ENCODE measurements at places on chromosomes 7 and 10.

- no peak for DNase-seq
Measured at GRCh38 chr10:93165367-93165766, 91.7 kb downstream of the CYP26A1 start.

- DNase-seq: peak; percentile 74
Measured at GRCh38 chr7:128209229-128210035, 31.6 kb upstream of the LEP start.

GRCh38 chr10:75506930-75507329, 75.5 kb downstream of the LRMDA start:
- no peak for DNase-seq

DNA sequence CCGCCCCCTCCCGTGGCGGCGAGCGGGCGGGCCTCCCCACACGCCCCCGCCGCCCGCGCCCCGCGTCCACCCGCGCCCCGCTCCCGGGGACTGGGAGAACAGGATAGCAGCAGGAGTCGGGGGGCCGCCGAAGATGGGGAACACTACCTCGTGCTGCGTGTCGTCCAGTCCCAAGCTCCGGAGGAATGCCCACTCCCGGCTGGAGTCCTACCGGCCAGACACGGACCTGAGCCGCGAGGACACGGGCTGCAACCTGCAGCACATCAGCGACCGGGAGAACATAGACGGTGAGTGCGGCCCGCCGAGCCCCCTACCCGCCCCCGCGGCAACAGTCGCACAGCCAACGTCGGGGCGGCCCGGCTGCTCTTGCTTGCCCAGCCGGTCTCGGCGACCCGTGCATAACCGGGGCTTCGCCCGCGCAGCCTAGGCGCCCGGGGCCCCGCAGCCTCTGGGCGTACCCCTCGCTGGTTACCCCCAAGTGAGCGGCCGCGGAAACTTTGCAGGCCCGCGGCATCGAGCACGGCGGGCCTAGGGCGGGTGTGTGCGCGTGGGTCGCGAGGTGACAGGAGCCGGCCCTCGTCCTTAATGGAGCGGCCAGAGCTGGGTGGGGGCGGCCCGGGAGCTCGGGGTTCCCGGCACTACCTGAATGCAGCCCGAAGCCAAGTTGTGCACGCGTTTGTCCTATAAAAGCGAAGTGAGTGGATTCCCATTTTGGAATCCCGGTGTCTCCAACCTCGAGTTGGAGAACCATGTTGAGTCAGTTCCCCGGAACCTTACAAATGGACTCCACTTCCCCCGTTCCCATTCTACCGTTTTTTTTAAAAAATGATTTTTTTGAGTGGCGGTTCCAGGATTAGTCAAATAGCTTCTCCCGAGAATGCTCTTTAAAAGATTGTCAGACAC, 863 bp downstream of the CCNY start:
- peak; percentile 26 for DNase-seq

DNA sequence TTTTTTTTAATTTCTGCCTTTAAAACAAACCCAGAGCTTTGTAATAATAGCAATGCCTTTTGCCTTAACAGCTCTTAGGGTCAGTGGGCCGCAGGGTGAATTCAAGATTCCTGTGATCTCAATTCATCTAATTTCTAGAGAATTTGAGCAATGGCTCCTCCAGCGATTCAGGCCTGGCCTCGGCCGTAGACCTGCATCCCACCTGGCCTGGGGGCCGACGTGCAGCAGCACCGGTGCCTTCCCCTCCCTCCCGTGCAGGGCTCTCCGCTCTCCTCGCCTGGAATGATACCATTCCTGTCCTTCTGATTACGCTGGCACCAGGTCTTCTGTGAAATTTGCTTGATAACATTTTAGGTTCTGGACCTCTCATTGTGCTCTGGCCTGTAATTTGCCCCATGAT, 172.5 kb downstream of the ADARB2 start:
- no peak for DNase-seq

Data from CD4-positive, alpha-beta T cell treated with Interleukin-10 for 1 hour (primary cell).